IPS-NIHi11 (cell line): ENCODE measurements at places on chromosomes 3 and 15.

GRCh38 chr15:38231436-38231835 is 21.2 kb upstream of the SPRED1 start:
- no peak for DNase-seq

DNA sequence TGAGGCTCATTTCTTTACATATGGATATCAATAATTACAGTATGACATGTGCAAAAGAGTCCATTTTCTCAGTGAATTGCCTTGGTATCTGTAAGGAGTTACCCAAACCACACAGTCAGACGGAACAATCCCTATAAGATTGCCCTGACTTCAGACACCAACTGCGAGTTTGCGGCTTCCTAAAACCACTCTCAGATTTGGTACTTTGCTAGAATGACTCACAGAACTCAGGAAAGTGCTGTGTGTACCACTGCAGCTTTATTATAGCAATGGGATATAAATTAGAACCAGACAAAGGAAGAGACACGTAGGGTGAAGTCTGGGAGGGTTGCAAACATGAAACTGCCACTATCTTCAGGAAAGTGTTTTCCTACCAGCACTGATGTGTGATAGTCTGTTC is 45.8 kb upstream of the ATP13A3 start:
- no peak for DNase-seq

DNA sequence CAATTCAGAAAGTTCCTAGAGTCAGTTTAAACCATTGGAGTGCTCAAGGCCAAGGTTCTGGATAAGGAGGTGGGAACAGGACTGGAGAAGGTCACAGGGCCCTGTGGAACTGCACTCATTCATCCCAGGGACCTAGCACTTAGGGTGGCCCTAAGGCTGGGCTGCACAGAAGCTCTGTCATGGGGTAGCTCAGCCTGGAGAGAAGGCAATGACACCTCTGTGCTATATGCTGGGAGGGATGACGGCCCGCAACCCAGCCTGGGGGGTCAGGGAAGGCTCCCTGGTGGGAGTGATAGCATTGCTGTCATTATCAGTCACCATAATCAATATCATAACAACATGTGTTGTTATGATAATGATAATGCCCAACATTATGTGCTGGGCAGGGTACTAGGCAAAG is 13.4 kb downstream of the RBP1 start:
- no peak for DNase-seq

GRCh38 chr15:91508633-91509032 is 344.9 kb upstream of the SLCO3A1 start:
- no peak for DNase-seq

- no peak for DNase-seq
Measured at GRCh38 chr15:70299931-70300869, 202.5 kb upstream of the TLE3 start.

DNA sequence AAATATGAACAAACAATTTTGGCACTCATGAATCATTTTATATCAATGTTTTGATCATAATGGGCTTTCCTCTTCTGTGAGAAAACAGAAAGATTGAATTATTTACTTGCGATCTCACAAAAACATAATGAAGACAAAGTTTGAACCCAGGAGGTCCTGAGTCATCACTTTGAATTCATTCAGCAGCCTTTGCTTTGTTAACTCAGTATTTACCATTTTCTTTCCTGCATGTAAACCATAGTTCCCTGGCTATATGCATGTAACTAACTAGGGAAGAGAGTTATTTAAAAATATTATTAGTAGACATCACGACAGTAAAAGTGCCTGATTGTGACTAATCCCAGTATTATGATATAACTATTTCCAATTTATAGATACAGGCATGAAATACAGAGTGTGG is 1026.2 kb downstream of the PLOD2 start:
- no peak for DNase-seq

DNA sequence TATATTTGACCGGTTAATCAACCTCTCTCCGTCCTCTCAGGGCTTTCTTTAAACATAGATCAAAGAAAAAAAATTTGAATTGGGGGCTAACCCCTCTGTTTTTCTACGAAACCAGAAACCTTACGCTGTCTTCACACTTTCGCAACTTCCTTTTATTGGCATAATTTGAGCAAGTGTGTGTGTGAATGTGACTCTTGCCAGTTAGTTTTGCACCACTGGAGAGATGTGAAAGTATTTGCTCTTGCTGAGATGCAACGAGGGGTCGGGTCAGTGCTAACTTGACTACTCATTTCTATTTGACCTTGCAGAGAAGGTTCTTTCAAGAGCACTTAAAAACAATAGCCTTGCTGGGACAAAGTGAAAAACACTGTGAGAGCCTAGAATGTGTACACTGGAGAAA is 81.2 kb downstream of the FAM43A start:
- no peak for DNase-seq

GRCh38 chr3:73855813-73856212 is 231.1 kb upstream of the PDZRN3 start:
- no peak for DNase-seq

DNA sequence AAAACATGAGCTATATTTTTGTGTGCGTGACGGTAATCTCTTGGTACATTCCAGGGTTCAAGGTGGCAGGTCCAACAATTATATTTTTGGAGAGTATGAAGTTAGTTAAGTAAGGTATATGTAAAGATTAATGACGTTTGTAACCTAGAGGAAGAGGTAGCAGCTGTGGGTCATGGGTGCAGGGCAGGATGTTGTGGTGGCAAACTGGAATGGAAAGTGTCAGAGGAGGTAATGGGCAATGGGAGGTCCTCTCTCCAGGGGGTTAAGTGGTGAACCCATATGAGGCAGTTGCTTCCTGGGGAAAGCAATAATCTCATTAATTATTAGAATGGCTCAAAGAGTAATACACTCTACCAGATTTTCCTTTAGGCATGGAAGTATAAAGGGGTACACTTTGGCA is 1.0 kb upstream of the CD200R1L start:
- DNase-seq: no peak

- no peak for DNase-seq
Measured at GRCh38 chr15:42608110-42608531, 32.7 kb downstream of the STARD9 start.

DNA sequence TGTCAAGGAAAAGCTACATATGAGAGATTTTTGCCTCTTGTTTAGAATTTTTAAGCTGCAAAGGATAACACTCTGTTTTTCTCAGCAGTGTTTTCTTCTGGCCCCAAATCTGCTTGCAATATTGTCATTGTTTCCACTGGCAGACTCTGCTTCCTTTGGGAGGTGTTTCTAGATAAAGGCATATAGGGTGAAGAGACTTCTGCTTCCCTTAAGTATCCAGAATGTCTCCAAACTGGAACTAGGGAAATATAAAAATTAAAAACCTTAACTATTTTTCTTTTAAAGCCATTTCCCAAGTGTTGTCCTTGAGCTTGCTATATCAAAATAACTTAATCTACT is 225.8 kb downstream of the CGGBP1 start:
- no peak for DNase-seq

GRCh38 chr15:44216958-44217357 is 21.9 kb upstream of the FRMD5 start:
- DNase-seq: no peak

DNA sequence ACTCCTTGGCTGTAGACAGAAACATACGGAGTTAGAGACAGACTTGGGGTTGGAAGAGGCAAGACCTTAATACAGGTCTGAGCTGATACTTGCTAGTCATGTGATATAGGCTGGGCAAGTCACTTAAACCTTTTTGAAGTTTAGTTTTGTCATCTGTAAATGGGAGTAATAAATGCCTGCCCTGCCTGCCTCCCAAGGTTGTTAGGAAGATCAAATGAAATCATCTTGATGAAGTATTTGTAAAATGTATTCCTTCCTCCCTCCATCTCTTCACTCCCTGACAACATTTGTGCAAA is 2.9 kb downstream of the PXK start:
- DNase-seq: no peak

DNA sequence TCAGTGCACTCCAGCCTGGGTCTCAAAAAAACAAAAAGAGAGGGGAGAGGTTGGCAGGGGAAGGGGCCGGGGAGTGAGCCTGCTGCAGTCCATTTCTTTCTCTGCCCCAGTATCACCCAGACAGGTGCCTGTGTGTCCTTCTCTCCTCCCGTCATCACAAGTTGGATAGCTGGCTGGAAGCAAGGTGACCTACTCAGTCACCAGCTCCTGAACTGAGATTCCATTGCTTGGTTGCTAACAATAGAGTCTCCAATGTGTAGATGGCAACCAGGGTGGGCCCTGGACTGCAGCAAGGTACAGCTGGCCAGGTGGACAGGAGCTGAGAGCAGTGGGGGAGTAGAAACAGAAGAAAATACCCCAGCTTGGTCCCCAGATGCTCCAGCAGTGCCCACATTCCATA is 4.6 kb downstream of the LRRC2 start:
- no peak for DNase-seq

GRCh38 chr3:194225988-194226663 is 90.2 kb downstream of the HES1 start:
- DNase-seq: no peak

DNA sequence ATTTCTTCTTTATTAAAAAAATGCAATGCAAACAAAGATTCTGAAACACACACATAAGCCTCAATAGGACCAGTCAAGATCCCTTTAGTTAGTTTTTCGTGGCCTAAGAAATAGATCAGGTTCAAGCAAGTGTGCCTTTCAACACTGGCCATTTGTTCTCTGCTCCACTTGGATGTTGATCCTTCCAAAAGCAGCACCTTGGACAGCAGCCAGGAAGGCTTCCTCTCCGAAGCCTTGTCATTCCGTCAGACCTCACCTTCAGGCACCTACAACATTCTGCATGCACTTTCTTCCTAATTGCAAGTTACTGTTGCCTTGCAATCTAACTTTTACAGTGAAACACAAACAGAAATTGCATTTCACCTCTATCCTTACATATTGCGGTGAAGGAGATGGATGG is 155.9 kb upstream of the FEZF2 start:
- peak; percentile 63 for DNase-seq

- DNase-seq: no peak
Measured at GRCh38 chr3:177615015-177615414, 417.7 kb upstream of the TBL1XR1 start.

DNA sequence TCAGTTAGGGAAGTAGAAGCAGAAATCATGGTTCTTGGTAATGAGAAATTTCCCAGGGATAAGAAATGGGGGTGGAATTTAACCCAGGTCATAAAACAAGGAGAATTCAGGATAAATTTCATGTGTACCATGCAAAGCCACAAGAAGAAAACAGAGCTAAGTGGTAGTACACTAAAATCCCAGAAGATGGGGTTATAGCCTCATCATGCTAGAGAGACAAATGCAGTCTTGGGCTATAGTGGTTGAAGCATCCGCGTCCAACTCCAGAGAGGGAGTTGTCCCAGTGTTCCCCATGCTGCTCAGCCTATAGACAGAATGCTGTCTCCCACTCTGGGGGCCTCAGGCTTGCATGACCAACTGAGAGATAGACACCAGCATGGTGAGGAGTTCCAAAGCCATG is 36.2 kb upstream of the CLRN1 start:
- DNase-seq: peak; percentile 46

DNA sequence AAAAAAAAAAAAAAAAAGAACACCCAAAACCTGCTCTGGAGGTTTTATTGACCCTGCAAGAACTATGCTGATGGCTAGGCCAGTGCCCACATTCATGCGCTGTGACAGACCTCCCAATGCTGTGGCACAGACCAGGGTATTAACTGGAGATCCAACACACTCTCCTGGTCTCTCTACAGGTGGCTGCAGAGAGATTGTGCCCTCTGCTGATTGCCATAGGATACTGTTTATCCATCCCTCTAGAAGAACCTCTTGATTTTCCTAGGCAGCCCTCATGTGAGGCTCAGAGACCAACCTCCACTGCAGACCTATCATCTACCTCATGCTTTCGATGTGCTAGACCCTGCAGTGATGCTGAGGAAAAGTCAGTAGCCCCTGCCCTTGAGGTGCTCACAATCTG is 125.5 kb upstream of the TRIM42 start:
- DNase-seq: peak; percentile 32

DNA sequence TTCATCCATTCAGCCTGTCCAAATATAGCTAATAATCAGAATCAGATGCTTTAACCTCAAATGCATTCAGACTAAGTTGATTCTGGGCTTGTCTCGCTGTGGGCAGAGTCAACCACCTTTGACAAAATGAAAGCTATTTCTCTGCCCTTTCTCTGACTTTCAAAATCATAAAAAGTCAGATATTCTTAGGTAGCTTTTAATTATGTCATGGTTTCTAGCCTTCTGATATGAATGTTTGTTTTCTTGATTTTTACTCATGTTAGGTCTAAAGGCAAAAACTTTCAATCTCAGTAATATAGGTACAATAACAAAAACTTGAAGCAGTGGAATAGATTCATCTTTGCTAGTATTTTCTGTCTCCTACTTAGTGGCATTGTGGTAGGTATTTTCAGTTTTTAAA is 25.3 kb upstream of the C15orf61 start:
- DNase-seq: no peak

GRCh38 chr15:88658972-88659931 is 20.4 kb downstream of the ISG20 start:
- DNase-seq: no peak

GRCh38 chr3:66416556-66417304 is 84.1 kb downstream of the LRIG1 start:
- no peak for DNase-seq

- DNase-seq: no peak
Measured at GRCh38 chr3:156160647-156161046, 40.3 kb downstream of the KCNAB1 start.

- DNase-seq: no peak
Measured at GRCh38 chr3:155604126-155604525, 140.7 kb downstream of the PLCH1 start.

GRCh38 chr3:53646723-53647122 is 152.3 kb downstream of the CACNA1D start:
- no peak for DNase-seq

- DNase-seq: no peak
Measured at GRCh38 chr3:195105841-195106417, 165.0 kb downstream of the XXYLT1 start.

- DNase-seq: peak; percentile 90
Measured at GRCh38 chr15:78241017-78241416, 6.7 kb upstream of the ACSBG1 start.

DNA sequence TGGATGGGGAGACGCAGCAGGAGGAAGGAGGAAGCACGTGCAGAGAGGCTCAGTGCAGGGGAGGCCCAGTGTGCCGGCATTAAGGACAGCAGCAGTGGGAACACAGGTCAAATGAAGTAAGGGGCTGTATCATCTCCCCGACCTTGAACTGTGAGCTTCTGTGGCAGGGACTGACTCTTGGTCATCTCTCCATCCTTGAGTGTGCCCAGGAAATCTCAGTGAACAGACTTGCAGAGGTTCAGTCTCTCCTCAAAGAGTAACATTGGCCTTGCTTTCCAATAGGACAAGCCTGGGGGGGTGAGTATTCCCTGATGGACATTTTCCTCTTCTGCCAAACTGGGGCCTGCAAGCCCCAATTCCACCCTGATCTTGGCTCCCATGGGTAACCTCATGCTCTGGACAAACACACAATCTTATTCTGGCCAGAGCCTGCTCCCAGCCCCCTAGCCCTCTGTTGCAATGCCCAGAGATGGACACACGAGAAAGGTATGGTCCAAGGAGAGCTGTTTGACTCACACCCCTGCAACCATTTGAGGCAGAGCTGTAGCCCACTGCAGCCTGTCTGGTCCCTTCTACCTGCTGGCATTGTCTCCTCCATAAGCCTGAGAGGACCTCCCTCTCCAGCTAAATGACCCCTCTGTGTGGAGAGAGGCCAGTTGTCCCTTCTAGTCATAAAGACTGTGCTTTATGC is 50.9 kb downstream of the TLE3 start:
- no peak for DNase-seq
